ENCODE measurements at places on chromosomes 5 and 9.

DNA sequence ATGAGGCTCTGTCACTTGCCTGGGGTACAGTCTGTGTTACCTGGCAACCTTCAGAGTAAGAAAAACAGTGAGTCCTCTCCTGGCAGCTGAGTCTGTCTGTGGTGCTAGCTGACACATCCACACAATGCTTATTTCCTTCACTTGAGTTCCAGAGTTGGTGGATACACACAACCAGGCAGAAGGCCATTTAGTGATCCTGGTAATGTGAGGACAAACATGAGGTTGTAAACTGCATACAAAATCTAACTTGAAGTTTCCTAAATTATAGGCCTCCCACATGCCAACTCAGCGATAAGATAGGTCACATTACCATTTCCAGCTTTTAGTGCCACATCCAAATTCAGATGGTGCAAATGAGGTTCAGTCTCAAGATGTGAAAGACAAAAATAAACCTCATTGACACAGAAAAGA is 125.5 kb downstream of the DCP2 start:
- no peak for DNase-seq

DNA sequence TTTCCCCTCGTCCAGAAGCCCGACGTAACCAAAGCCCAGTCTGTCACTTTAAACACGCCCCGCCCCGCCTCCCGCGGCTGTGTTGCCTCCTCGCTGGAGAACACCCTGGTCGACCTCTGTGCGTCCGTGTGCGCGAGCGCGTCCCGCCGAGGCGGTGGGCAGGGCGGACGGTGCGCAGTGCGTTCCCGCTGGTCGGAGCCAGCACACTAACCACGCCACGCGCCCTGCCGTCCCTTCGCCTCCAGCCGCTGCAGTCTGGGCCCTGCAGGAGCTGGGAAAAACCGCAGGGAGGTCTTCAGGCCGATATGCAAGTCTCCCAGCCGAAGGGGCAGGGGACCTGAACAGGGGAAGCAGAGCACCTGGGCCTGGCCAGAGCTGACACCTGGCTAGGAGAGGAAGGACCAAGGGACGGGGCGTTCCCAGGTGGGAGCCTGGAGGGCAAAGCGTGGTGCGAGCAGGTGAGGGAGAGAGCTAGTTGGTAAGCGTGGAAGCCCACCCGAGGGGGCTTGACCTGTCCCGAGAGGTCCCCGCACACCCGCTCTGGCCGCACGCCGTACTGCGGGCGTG is 1.3 kb upstream of the PHPT1 start:
- no peak for DNase-seq

- no peak for DNase-seq
Observed at GRCh38 chr5:124605541-124605940, 140.9 kb downstream of the ZNF608 start.

- DNase-seq = no peak
Observed at GRCh38 chr5:72692651-72693442, 123.6 kb upstream of the TNPO1 start.

DNA sequence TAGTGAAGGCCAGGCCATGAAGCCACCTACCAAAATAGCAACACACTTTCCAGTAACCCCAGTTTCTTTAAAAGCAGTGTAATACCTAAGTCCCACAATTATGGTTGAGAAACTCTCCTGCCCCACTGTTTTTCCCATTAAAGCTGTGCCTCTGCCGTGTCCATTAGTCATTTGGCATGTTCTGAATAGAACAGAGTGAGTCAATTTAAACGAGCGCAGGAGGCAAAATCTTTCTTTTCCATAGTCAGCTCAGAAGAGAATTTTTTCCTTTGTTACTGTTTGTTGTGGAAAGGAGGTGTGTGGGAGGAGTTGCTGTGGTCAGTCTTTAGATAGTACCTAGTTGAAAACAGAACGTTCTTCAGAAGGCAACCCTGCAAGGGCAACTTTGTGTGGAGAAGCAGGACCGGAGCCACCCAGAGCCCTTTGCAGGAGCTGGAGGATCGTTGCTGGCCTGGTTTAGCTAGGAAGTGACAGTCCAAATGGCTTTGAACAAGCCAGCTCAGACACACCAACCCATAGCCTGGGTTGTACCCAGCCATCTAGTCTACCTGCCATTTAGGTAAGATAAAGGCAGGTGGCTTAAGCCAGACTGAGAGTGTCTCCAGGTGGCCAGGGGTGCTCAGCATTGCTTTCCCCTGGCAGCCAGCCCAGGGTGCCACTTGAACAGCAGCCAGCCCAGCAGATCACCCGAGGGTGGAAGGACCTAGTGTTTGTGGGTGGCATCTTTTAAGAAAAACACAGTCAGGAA is 30.4 kb downstream of the GADD45G start:
- DNase-seq = no peak

- no peak for DNase-seq
Observed at GRCh38 chr5:131163276-131164119, 1.6 kb downstream of the HINT1 start.

GRCh38 chr9:22446950-22447617 is 460 bp downstream of the DMRTA1 start:
- no peak for DNase-seq

DNA sequence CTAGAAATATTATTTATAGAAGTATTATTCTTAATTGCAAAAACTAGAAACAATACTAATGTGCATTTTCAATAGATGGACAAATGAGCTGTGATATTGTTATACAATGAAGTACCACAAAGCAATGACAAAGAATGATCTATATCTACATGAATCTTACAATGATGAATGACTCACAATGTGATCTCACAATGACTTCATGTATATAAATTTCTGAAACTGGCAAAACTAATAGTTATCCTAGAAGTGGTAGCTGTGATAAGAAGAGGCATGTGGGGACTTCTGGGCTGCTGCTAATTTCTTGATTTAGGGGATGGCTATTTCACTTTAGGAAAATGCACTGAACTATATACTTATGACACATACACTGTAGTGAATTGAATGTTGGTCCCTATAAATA is 396.0 kb upstream of the ZNF608 start:
- DNase-seq = no peak

GRCh38 chr9:88990041-88990728 is 1.1 kb upstream of the S1PR3 start:
- no peak for DNase-seq

GRCh38 chr9:35689542-35690293 is at the start of gene TPM2:
Gene TPM2 (minus strand): TSS chr9:35689925. CDS start chr9:35689817, 108 bp downstream.
- no peak for DNase-seq

- no peak for DNase-seq
Observed at GRCh38 chr5:5816960-5817359, 394.5 kb downstream of the ICE1 start.

DNA sequence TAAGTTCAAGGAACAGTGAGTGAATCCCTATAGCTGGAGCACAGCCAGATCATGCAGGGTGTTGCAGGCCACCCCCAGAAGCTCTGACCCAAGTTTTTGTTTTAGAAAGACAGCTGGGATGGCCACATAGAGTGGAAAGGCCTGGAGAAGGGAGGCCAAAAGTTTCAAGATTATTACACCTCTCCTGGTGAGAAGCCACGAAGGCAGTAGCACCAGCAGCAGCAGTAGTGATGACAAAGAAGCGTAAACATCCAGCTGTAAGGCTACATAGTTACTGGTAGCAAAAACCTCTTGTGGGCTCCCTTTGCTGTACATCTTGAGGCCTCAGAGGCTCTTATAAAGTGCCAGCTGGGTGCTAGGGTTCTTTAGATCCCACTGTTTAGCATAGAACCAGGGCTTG is 11.8 kb downstream of the ADAMTSL1 start:
- DNase-seq = no peak

DNA sequence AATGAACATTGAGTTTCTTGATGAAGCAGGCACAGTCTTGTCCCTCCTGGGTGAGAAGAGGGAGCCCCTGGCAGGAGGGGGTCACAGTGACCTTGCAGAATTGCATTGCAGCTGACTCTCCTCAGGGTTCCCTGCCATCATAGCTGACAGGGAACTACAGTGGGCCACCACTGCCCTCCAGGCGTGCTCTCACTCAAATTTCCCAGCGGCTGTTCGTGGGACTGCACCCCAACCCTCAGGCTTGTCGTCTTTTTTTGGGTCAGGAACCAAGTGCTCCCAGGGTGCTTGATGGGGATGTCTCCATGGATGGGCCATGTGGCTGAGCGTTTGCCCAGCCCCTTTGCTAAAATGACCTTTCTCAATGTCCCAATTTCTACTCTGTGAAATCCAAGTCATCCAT is 215.8 kb downstream of the MELK start:
- DNase-seq = no peak

DNA sequence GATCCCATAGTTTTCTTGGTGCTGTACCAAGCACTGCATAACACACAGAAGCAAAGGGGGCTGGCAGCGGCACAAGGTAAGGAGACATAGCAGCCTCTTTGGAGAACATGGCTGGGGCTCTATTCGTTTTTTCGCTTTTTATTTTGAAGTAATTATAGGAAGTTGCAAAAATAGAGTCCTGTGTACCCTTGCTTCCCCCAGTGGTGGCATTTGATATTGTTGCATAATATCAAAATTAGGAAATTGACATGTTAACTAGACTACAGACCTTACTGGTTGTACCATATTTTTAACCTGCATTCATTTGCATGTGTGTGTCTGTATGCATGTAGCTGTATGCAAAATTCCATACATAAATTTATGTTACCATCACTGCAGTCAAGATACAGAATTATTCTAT is 6.6 kb upstream of the UBQLN1 start:
- no peak for DNase-seq

GRCh38 chr9:95089257-95090022 is 228.1 kb downstream of the FANCC start:
- no peak for DNase-seq

- no peak for DNase-seq
Observed at GRCh38 chr5:142959683-142960657, 189.8 kb downstream of the ARHGAP26 start.

DNA sequence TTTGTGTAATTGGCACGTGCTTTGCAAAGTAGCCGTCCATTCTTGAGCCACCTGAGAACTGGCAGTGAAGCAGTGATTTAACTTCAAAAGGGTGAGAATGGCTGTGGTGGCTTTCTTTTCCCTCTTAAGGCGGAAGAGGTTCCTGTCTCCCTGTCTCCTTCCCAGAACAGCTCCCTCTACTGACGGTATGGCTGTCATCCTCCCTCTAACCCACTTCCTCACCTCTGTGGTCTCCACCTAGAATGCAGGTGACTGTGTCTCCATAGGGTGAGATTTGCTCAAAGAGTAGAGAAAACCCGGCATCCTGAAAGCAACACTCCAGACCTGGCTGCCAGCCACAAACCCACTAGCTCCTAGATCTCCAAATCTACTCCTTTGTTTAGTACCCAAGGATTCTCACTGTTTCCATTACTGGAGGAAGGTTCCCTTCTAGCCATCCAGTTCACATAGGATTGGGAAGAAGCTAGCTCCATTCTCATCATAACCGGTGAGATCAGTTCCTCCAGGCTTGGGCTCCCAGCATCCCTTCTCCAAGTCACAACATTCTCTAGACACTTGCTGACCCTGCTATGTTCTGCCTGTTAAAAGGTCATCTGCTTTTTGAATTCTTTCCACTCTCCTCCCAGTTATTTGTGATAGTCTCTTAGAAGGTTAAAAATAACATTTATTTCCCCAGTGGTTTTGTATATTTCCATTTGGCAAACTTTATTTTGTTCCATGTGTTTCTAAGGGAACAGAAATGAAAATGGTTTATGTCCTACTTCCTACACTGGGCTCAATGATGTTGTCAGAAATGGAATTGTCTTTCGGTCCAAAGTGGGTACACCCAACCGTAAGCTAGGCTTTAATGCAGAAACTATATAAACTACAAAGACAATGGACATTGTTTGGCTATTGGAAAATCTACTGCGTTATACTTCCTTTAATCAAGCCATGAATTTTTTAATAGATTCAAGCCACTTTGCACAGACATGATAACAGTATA is 269.4 kb downstream of the CWC27 start:
- DNase-seq = no peak

DNA sequence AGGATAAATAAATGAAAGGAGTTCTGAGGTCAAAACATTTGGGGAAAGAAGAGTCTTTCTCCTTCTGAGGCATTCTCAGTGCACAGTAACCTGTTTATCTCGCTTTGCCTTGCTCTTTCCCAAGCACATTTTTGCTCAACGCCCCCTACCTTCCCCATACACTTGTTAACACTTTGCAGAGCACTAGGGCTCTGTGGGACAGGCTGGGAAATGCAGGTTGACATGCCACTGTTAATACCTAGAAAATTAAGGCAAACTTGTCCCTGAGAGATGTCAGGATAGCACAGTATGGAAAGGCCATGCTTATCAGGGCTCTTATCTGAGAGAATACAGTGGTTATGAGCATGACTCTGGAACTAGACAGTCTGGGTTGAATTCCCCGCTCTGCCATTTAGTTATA is 152.0 kb downstream of the DOCK8 start:
- DNase-seq = no peak

DNA sequence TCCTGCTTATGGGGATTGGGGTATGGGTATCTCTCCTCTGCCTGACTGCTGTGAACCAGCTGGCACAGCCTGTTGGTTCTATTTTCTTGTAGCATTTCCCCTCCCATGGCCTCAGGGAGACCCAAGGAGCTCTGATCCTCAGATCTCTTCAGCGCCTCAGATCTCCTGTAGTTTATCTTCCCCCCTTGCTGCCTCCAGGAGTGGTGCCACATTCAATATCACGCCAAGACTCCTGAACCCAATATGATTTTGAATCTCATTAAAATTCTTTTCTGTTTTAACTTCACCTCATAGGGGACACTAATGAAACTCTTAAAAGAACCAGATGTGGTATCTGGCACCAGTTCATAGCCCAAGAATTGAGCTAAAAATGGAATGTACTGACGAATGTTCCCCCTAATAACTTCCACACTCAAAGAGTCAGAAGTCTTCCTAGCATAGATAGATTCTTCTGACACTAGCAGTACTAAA is 59.6 kb upstream of the LIFR start:
- DNase-seq = no peak

DNA sequence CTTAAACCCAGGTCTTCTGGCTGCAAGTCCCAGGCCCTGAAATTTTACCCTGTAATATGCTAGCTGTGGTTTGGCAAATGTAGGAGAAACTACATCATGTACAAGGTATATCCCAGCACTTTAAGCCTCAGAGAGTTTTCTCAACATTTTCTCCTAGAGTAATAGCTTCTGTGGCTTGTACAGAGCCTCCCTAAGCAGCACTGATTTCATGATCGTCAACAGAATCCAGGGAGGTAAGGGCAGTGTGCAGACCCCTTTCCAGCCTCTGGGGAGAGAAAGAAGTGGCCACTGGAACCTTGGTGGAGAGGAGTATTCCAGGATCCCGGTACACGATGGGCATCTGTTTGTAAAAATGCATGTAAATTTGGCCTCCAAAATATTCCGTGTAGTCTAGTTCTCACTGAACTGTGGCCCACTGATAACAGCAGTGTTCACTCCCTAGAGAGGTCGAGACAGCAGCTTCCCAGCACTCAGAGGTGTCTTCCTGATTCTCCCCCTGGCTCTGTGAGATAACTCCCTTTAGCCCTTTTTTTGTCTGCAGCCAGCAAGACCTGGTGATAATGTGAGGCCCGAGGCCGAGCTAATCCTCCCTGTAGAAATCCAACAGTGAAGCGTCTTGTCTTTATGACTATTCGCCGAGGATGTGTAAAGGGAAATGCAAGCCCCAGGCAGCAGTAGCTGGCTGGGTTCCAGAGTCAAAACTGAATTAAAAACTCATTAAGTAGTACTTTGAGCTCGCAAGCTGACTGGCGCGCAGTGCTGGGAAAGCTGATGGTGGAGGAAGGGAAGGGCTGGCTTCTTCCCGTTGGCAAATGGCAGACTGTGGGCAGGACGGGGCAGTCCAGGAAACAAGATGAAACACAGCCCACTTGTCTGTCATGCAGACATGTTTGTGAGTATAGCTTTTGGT is 59.0 kb downstream of the MAP1B start:
- no peak for DNase-seq

Data from cerebellar nuclear complex (tissue), 1 donor.